ENCODE measurements at places on chromosomes 2 and 18. TPM values are rescaled to one million over a fixed set of nuclear protein-coding genes. Genes with fewer than 3 reads are reported as not detected.

- DNase-seq: no peak
- peaks cover under 1% of the 10 kb centered on the region for H3K4me1 ChIP-seq
- no peak overlapping the region for H3K27ac ChIP-seq
- H3K27me3 ChIP-seq: no peaks in the 10 kb centered on the region
- no peak overlapping the region for H3K4me3 ChIP-seq
- H3K36me3 ChIP-seq: no peaks in the 10 kb centered on the region
Observed at GRCh38 chr2:69798909-69799526, 30.4 kb upstream of the GMCL1 start.

GRCh38 chr2:75604484-75604883, 42.1 kb upstream of the MRPL19 start:
- no peak overlapping the region for H3K27ac ChIP-seq
- H3K27me3 ChIP-seq: peaks cover 22% of the 10 kb centered on the region
- peaks cover 3% of the 10 kb centered on the region for H3K4me1 ChIP-seq
- H3K36me3 ChIP-seq: no peaks in the 10 kb centered on the region
- H3K4me3 ChIP-seq: no peak overlapping the region

GRCh38 chr2:6054161-6054671, 362.0 kb downstream of the SOX11 start:
- DNase-seq: no peak
- H3K27ac ChIP-seq: no peak overlapping the region
- H3K4me1 ChIP-seq: no peaks in the 10 kb centered on the region
- no peaks in the 10 kb centered on the region for H3K36me3 ChIP-seq
- H3K4me3 ChIP-seq: no peak overlapping the region

DNA sequence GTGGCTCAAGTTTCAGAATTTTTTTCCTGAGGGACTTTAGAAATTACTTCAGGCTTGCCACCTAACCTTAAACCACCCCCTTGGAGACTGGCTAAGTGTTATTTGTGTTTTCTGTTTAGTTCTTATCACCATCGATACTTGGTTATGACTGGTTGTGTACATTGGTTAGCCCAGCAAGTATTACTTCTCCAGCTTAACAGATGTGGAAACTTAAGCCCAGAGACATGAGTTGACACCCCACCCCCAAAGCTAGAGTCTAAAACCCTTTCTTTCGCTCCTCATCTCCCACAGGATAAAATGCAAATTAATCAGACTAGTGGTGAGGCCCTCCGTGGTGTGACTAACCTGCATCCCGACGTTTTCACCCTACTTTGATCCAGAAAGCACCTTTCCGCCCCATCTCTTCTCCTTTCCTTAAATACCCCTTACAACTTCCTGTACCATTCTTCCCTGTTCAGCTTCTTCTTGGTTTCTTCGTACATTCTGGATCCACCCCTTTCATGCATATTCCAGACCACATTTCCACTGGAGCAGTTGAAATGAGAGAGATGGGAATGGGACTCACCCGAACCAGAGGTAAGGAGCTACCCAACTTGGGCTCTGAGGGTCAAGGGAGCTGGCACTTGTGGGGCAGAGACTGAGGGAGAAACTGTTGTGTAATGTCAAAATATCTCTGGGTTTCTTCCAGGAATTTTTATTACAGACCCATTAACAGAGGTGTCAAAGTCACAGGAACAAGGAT, 819 bp upstream of the MAP3K2 start:
- H3K4me3 ChIP-seq: peak overlapping the region; percentile 87
- no peak for DNase-seq
- H3K4me1 ChIP-seq: peaks cover 42% of the 10 kb centered on the region
- no peaks in the 10 kb centered on the region for H3K27me3 ChIP-seq
- H3K27ac ChIP-seq: peak overlapping the region; percentile 100

GRCh38 chr2:172461591-172462372, 34.4 kb downstream of the ITGA6 start:
- peak overlapping the region; percentile 74 for H3K4me3 ChIP-seq
- H3K36me3 ChIP-seq: no peaks in the 10 kb centered on the region
- H3K27ac ChIP-seq: peak overlapping the region; percentile 73

DNA sequence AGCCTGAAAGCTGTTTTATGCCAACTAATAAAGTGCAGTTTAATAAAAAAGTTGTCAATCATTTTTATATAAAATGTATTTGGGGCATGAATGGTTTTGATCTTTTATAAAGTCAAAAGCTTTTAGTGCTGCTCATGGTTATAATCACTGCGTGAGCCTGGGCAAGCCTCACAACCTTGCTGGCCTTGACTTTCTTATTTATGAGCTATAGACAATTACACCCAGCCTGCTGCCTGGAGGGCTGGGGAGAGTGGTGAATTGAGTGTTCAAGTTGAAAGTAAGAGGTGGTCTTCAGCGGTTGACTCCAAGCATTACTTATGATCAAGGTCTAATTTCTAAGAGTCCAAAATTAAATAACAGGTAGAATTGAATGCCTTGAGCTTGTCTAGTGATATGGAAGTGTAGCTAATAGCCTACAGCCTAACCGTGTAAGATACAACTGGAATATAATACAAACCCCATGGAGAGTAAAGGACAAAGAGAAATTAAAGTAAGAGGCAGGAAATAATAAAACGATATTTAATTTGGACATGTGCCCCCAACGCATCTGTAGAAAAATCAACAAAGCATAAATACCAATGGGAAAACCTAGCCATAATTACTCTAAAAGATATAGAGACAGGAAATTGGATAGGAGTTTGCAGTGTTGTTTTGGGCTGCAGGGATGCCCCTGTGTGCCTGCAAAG, 106.0 kb upstream of the CYP1B1 start:
- no peaks in the 10 kb centered on the region for H3K4me1 ChIP-seq
- no peak for DNase-seq
- no peak overlapping the region for H3K27ac ChIP-seq
- H3K27me3 ChIP-seq: peaks cover 4% of the 10 kb centered on the region

SERPINB3 gene
- polyA plus RNA-seq: not detected

DNA sequence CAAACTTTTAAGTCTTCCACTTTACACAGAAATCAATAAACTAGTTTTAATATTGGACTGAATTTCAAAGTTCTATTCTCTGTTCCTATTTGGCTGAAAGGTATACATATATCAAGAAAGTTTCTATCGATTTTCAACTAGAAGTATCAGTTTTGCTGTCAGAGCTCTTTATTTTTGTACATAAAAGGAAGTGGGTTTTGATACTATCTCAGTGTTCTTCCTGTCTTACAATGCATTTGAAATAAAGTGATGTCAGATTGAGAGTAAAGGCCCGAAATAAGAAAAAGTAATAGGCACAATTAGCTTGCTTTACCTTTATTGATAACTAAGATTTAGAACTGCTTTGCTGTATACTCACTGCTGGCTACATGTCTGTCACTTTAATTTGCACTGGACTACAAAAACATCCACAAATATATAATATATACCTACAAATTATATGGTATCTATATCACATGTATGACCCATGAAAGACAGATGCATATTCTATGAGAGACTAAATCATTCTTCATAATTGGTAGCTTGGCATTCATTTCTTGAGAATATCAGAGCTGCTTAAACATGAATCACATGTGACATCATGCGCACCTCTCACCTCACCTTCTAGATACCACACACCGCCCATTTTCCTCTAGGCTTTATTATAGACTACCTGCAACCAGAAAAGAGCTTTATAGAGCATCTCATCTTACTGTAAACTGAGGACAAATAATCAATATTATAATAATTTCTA, 83.6 kb downstream of the ASXL2 start:
- DNase-seq: no peak
- H3K36me3 ChIP-seq: peaks cover 8% of the 10 kb centered on the region
- peak overlapping the region; percentile 90 for H3K27ac ChIP-seq

DNA sequence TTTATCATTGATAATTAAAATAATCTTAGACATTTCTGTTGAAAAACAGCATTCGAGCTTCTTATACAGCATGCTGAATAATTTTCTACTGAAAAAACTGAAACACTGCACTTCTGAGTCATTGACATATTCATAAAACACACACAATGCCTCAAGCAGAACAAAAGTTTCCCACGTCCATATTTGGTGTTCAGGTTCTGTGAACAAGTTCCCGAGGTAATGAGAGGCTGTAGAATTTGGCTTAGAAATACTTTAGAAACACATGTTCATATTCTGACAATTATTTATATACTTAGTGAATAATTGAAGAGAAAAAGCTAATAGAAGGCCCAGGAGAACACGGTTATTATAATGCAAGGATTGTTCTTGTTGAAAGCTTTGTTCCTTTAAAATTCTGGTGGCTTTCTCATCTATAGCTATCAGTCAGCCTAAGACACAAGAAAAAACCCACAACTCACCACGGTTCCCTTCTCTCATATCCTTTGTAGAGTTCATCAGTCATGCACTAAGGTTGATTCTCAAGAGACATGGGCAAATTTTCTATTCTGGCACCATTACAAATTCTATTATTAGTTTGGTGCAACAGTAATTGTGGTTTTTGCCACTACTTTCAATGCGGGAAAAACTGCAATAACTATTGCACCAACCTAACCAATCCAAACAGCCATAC, 194.4 kb downstream of the TMX3 start:
- H3K27me3 ChIP-seq: no peaks in the 10 kb centered on the region
- no peak for DNase-seq
- H3K4me3 ChIP-seq: no peak overlapping the region
- no peaks in the 10 kb centered on the region for H3K4me1 ChIP-seq

DNA sequence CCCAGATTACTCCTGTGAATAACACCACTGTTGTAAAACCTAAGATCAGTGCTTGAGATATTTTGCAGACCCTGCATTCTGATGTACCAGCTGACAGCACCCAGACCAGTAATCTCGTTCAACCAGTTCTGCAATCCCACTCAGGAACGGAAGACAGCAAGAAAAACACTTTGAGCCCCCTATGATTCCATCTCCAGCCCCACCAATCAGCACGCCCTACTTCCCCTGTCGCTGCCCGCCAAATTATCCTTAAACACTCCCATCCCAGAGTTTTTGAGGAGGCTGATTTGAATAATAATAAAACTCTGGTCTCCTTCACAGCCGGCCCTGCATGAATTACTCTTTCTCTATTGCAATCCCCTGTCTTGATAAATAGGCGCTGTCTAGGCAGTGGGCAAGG, 173.9 kb upstream of the CDH2 start:
- DNase-seq: no peak
- H3K27ac ChIP-seq: no peak overlapping the region
- H3K36me3 ChIP-seq: no peaks in the 10 kb centered on the region
- H3K27me3 ChIP-seq: no peaks in the 10 kb centered on the region
- no peak overlapping the region for H3K4me3 ChIP-seq

- H3K27me3 ChIP-seq: no peaks in the 10 kb centered on the region
- H3K36me3 ChIP-seq: no peaks in the 10 kb centered on the region
- no peak overlapping the region for H3K27ac ChIP-seq
- no peaks in the 10 kb centered on the region for H3K4me1 ChIP-seq
- H3K4me3 ChIP-seq: no peak overlapping the region
Observed at GRCh38 chr2:240300261-240300821, 135.1 kb upstream of the GPC1 start.
